ENCODE measurements at places on chromosomes 2 and 18.

DNA sequence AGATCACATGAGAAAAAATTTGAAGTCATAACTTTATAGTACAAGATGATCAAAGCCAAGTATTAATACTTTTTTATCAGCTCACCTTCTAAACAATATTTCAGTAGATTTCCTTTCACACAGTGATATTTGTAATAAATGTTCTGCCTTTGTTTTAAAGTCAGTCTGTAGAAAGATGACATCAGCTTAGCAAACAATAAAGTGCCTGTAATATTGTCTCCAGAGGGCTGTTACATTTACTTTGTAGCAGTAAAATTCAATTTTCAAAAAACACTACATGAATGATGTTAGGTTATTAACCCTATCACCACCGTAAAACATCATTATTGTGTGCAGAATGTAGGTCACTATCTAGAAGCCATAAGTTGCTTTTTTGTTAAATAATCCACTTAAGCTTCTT, 49.6 kb downstream of the ZEB2 start:
- DNase-seq = no peak

GRCh38 chr18:61655630-61656029, 237.2 kb downstream of the RNF152 start:
- no peak for DNase-seq

- no peak for DNase-seq
Observed at GRCh38 chr2:48993576-48993975, 160.7 kb downstream of the FSHR start.

DNA sequence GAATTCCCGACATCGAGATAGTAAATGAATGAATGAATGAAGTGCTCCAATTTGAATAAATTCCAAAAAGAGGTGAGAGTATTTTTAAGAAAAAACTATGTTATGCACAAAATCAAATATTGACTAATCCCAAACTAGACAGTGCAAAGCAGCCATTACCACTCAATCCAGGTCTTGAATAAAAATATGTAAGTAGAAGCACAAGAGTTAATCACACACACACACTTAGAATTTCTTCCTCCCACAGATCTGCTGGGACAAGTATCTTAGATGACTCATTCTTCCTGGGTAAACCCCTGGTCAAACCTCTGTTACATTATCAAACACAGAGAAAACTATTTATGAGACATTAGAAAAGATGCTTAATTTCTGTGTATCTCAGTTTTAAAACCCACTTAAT, 102.0 kb downstream of the PLA2R1 start:
- no peak for DNase-seq

- no peak for DNase-seq
Observed at GRCh38 chr2:196131949-196132925, 39.1 kb downstream of the STK17B start.

GRCh38 chr2:191264647-191265081, 19.5 kb downstream of the MYO1B start:
- DNase-seq = no peak

DNA sequence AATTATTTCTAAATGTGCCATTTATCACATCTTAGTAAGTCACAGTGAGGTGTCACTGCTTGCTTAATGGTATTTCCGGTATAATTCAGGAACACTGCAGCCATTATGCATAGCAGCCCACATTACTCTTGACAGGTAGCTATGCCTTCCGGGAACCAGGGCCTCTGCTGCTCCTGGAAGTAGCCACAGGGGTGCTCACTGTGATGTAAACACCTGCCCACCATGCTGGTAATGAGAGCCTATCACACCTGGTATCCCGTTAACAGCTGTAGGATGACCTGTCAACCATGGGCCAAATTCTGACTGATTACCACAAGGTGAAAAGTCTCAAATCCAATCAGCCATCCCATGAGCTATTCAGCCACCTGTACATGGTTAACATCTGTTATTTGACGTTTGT, 647.0 kb upstream of the NXPH2 start:
- no peak for DNase-seq

DNA sequence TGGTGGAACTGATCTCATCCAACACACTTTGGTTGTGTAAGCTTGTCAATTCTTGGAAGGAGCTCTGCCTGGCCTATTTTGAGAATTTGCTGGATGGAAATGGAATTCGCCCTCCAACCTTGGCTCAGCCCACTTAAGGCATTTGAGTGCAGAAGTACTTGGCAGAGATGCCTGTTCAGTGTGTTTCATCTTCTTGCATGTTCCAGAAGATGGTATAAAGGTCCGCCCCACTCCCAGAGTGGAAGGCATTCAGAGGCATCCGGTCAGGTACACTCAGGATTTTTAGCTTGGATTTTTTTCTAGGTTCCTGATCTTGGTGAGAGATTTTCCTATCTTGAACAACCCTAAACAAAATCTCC, 61.3 kb upstream of the TXNDC2 start:
- no peak for DNase-seq

DNA sequence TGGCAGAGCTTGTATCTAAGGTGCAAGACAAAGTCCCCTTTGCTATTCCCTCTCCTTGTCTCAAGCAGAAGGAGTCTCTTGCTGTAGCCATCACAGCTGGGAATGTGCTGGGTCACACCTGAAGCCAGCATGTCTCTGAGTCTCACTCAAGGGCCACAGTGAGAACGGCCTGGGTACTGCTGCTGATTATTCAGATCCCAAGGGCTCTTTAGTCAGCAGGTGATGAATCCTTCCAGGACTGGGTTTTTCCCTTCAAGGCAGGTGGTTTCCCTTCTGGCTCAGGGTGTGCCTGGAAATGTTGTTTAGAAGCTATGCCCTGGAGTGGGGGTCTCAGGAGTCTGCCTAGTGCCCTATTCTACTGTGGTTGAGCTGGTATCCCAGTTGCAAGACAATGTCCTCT, 356.3 kb downstream of the PARD3B start:
- DNase-seq = no peak

GRCh38 chr18:59779979-59780378, 82.8 kb upstream of the CCBE1 start:
- DNase-seq = no peak

- no peak for DNase-seq
Observed at GRCh38 chr2:18349421-18349820, 211.0 kb downstream of the RDH14 start.

DNA sequence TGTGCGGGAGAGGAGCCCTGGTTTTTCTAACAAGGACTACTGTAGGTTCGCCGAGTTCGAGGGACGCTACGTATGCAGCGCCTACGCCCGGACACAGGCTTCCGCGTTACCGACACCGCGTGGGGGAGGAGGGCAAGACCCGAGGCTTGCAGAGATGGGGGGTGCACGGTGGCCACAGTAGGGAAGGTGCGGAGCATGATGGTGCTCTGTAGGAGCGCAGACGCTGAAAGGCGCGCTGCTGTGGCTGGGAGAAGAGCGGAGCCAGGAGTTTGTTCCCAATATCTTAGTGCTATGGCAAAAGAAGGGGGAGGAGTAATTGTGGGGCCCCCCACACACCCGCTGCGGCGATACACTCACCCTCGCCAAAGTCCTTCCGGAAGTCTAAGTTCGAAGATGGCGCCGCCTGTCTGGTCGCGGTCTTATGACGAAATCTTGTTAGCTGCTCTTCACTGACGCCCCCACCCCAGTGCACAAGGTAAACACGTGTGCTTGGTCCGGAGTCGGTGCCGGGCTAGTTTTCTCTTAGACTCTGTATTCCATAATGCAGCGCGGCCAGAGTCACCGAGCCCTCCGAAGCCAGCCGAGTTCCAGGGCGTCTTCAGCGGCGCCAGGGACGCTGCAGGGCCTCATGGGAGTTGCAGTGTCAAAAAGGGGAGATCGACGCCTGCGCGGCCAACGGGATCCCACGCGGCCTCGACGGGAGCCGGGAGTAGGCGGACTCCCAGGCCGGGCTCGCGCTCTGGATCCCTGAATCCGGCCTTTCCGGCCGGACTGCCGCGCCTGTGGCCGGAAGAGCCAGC, at the start of gene GTF3C2:
TSS of gene GTF3C2 (minus strand) at position 383 of the 800 bp plus-strand sequence. CDS start 13,210 bp downstream, outside the sequence.
- peak; percentile 97 for DNase-seq

DNA sequence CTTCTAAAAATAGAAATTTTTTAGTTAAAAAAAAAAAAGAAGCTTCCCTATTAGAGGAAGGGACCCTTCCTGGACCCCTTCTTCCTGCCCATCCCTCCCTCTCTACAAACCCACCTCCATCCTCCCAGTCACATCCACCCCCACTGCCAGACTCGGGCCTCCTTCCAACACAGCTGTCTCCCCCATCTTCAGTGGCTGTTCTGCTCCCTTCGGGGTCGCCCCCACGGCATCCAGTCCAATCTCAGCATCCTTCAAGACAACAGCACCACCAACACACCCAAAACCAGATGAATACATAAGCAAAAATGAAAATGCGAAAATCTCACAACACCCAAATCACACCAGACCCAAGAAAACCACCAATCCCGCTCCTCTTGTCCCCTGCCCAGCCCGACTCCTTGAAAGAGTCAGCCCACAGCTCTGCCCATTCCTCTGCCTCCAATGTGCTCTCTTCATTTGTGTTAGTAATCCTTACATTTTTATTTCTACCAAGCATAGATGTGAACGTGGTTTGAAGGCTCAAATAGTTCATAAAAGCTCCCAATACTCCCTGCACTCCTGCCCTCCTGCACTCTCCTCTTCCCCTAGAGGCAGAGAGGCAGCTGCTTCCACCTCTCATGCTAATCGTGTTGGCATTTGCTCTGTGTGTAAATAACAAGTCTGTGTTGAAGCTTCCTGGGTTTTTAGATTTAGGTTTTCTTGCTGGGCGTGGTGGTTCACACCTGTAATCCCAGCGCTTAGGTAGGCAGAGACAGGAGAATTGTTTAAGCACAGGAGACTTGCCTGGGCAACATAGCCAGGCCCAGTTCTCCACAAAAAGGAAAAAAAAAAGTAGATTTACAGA, 37.0 kb downstream of the MAL start:
- no peak for DNase-seq

DNA sequence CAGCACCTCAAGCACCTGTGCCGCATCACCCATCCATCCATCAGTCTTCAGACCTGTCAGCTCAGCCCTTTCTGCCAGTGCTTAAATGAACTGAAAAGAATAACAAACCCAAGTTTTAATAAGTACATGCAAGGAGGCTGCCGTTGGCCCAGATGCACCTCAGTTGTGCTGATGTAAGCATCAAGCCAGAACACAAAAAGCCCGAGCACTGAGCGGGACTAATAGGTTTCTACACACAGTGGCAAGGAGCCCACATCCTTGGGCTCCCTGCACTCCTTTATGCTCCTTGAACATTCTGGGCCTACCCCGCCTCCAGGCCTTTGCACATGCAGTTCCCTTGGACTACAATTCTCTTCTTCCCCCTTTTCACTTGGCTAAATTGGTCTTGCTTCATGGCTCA, 165.6 kb downstream of the ALK start:
- DNase-seq = no peak

GRCh38 chr18:49459404-49460171, 857 bp downstream of the DYM start:
- DNase-seq = no peak

DNA sequence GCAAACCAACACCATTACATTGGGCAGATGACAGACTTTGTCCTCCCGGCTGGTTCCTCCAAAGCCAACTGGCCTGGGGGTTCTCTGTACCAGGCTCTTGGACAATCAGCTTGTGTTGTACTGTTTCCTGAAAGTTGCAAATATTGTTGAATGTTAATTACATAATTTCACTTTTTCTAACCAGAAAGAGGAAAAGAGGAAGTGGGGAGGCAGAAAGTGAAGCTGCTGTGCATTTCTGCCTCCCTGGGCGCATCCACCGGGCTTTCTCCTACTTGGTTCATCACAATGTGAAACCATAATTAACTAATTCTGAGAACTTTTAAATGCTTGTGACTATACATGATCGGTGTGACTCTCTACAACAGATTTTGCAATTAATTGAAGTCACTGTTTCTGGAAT, 10.1 kb downstream of the TWIST2 start:
- DNase-seq = no peak

DNA sequence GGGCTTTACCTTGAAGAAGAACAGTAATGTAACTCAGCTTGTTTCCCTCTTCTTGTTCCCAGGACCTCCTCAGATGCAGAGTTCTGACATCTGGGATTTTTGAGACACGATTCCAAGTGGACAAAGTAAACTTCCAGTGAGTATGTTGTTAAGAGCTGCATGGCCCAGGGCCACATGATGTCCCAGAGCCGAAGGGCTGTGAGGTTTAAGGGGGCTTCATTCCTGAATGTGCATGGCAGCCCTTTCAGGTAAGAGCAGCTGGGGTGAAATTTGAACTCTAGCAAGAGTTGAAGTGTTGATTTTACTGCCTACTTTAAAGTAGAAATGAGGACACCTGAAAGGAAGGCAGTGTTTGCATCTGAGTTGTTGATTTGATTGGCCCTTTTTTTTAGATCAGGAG, 13.3 kb downstream of the CHMP1B start:
- no peak for DNase-seq

- DNase-seq = peak; percentile 63
Observed at GRCh38 chr18:59005262-59005661, 134.4 kb upstream of the SEC11C start.

GRCh38 chr2:19609266-19609665, 250.8 kb upstream of the OSR1 start:
- DNase-seq = no peak

DNA sequence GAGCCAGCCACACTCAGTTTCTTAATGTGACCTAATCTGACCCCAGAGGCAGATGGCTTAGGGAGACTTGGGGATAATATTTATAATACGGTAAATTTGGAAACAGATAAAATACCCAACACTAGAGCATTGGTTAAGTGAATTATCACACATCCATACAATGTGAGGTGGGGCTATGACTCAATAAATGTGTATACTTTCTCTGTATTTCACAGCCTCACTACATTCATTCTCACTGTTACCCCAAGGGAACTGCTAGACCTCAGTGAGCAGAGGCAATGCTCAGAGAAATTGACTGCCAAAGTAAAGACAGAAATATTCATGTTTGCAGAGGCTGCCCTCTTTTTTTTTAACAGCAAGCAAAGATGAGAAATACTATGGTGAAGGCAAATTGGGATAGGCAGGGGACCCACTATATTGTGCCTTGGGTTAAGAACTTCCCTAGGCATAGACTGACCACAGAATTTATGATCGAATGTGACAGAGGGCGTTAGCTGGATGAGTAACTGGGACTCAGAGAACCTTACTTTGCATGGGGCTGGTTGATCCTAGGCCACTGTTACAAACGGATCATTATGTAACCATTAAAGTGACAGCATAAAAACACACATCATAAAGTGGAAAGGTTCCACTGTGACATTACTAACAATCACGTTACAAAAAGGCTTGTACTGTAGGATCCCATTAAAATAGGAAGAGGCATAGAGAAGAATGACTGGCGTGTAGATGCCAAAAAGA, 246.0 kb upstream of the LYPD1 start:
- DNase-seq = no peak

GRCh38 chr2:175435012-175435411, 253.5 kb upstream of the ATP5MC3 start:
- no peak for DNase-seq

GRCh38 chr2:186209532-186209931, 276.5 kb upstream of the ZC3H15 start:
- DNase-seq = no peak

DNA sequence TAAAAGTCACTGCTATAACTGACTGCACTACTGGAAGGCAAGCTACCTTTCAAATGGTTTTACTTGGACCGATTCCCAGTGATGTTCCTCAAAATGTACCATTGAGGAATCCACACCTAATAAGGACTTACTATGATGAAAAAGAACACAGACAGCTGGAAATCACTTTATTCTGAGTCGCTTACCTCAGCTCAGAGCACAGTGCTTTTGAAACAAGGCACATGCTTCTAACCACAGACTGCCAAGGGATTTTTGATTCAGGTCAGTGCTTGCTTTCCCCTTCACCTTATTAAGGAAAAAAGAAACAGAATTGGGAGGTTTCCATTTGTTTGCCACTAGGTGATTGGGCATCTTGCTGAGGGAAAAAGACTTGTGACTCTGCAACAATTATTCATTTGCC, 707.5 kb upstream of the FSHR start:
- DNase-seq = no peak

Data from NCI-H446 (cell line).